Foreskin keratinocyte (primary cell): ENCODE measurements at places on chromosomes 1 and 21. TPM values are rescaled to one million over a fixed set of nuclear protein-coding genes. Genes with fewer than 3 reads are reported as not detected.

ADGRB2 gene
- 2.5 and 2.8 TPM in 2 replicates for total RNA-seq

DNA sequence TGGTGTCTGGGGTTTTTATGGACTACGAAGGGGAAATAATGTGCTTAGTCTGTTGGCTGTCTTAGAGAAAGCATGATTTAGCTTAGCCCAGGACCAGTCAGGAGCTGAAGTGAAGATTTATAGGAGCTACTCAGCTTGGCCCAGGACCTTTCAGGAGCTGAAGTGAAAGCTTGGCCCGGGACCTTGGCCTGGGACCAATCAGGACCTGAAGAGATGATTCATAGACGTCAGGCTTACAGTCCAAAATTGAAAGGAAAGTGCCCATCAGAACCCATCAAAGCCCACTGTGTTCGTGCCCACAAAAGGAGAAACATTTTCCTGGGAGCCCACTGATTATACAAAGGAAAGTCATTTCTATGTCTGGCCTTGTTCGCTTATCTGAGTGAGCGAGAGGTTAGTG lies 35.6 kb downstream of the MSTO1 start:
- DNase-seq = no peak

CELA3A gene
- not detected in 2 replicates for total RNA-seq

DNA sequence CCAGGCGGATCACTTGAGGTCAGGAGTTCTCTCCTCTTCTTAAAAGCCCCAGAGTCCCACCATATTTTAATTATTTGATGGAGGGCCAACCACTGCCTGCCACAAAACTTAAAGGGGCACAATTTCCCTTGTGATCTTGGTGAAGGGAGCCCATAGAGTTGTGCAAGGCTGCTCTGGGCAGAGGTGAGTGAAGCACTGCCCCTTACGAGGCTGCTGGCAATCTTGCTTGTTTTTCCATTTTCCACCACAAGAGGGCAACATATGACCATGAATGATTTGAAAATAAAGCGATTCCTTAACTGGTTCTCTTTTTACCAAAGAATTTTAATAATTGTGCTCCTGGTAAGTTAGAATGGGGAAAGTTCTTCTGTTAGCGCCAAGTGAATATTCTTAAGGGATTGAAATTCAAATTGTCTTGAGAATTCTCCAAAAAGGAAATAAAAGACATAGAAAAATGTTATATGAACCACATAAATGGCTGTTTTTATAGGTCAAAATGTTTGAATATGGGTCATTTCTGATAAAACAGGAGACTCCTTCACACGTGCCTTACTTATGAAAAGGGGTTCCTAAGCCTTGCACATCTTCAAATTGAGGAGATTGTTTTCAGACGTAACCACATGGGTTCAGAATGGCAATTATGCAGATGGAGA lies 22.7 kb downstream of the PGM1 start:
- DNase-seq = peak; percentile 19

GRCh38 chr1:222967466-222968240 lies 152.8 kb downstream of the DISP1 start:
- no peak for DNase-seq

AMPD1 gene
- not detected in 2 replicates for total RNA-seq

FNDC7 gene
- total RNA-seq = 0.03 TPM in 1 of 2 replicates, not detected in the other

GRCh38 chr1:189131576-189131975 lies 1346.1 kb downstream of the BRINP3 start:
- DNase-seq = no peak

BRINP3 gene
- not detected in 2 replicates for total RNA-seq

GRCh38 chr1:198829356-198829755 lies 190.5 kb downstream of the PTPRC start:
- DNase-seq = no peak

DNA sequence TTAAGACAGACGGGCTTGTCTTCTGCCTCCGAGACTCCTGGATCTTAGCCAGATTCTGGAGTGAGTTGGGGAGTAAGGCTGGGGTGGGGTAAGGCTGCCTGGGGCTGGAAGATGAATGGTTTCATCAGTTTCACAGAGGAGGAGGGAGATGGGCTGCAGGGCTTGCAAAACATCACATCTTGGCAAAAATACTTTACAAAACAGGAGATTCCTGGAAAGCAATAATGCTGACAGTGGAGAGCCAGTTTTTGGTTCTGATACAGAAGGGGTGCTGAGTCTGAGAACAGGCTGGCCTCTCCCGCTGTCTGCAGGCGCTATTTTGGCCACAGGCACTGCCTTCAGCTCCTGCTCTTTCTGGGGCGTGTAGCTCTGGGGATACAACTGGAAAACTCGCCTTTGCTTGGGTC lies 83.4 kb upstream of the KCNE2 start:
- DNase-seq = no peak

RHD gene
- not detected in 2 replicates for total RNA-seq

DCDC2B gene
- not detected in 2 replicates for total RNA-seq

- DNase-seq = no peak
Measured at GRCh38 chr1:205585835-205586785, 45.7 kb downstream of the ELK4 start.

- no peak for DNase-seq
Measured at GRCh38 chr1:93635614-93636543, 45.8 kb downstream of the BCAR3 start.

PAQR6 gene
- 0.63 and 1.2 TPM in 2 replicates for total RNA-seq

GRCh38 chr1:155715777-155716176 lies 26.9 kb downstream of the DAP3 start:
- DNase-seq = no peak

HSPA6 gene
- total RNA-seq = 0.28 and 0.37 TPM in 2 replicates

PSRC1 gene
- 26.6 and 33.5 TPM in 2 replicates for total RNA-seq

NOL9 gene
- 22.8 and 24.5 TPM in 2 replicates for total RNA-seq

- peak; percentile 69 for DNase-seq
Measured at GRCh38 chr1:119373465-119373864, 4.9 kb downstream of the HAO2 start.

ATP5PO gene
- 154 and 181 TPM in 2 replicates for total RNA-seq

CD2 gene
- total RNA-seq = not detected in 2 replicates

- no peak for DNase-seq
Measured at GRCh38 chr21:14567331-14568279, 21.5 kb upstream of the SAMSN1 start.

DNA sequence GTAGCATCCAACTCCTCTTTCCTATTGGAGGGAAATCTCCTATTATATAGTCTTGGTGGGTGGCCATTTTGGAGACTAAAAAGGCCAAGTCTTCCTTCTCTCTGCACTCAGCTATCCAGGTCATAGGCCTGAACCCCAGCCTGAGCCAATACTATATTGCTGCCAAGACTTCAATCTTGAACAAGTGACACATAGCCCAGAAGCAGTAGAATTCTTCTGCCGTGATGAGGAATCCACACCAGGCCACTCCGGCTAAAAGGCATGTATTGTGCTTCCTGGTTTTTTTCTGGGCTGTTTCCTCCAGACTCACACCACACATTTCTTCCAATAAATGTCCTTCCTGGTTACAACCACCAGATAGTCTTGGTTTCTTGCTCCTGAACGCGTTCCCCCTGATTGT lies 43.0 kb downstream of the ATF3 start:
- no peak for DNase-seq

GRCh38 chr1:68319907-68320306 lies 87.6 kb upstream of the WLS start:
- DNase-seq = no peak

WDR64 gene
- total RNA-seq = not detected in 2 replicates

DNA sequence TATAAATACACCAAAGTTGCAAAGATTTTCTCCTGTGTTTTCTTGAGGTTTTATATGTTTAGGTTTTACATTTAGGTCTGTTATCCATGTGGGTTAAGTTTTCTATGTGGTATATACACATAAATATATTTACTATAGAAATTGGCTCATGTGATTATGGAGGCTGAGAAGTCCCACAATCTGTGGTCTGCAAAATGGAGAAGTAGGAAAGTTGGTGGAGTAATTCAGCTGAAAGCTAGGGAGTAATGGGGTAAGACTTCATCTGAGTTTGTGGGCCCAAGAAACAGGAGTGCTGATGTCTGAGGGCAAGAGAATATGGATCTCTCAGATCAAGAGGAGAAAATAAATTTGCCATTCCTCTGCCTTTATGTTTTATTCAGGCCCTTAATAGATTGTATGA lies 146.0 kb downstream of the GPATCH2 start:
- no peak for DNase-seq

ERI3 gene
- 67.4 and 69.5 TPM in 2 replicates for total RNA-seq

RAB25 gene
- total RNA-seq = 44.3 and 53.1 TPM in 2 replicates

DNA sequence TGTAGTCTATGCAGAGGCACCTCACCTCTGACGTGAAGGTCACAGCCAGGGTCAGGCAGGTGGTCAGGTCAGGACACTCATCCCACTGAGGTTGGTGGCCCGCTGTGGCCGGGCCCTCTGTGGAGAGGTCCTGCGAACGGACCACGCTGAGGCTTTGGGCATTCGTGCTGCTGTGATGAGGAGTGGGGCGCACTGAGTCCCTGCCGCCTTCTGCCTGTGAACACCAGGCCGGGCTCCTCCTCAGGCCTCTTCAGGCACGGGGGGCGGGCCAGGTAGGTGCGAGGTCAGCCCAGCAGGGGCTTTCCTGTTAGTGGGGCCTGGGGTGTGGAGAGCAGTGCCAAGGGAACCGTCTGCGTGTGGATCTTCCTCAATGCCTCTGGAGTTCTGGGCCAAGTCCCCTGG lies 39.0 kb downstream of the COQ8A start:
- DNase-seq = no peak

DNM3 gene
- total RNA-seq = 2.1 and 2.3 TPM in 2 replicates

GRCh38 chr1:31815752-31816500 lies at the start of gene SPOCD1:
Gene SPOCD1 (minus strand): TSS chr1:31816022. CDS start chr1:31815333, 689 bp downstream.
- peak; percentile 56 for DNase-seq

FNDC5 gene
- not detected in 2 replicates for total RNA-seq
